Muscle of leg (tissue), 16 donors: ENCODE measurements at places on chromosomes 3 and 15.

DNA sequence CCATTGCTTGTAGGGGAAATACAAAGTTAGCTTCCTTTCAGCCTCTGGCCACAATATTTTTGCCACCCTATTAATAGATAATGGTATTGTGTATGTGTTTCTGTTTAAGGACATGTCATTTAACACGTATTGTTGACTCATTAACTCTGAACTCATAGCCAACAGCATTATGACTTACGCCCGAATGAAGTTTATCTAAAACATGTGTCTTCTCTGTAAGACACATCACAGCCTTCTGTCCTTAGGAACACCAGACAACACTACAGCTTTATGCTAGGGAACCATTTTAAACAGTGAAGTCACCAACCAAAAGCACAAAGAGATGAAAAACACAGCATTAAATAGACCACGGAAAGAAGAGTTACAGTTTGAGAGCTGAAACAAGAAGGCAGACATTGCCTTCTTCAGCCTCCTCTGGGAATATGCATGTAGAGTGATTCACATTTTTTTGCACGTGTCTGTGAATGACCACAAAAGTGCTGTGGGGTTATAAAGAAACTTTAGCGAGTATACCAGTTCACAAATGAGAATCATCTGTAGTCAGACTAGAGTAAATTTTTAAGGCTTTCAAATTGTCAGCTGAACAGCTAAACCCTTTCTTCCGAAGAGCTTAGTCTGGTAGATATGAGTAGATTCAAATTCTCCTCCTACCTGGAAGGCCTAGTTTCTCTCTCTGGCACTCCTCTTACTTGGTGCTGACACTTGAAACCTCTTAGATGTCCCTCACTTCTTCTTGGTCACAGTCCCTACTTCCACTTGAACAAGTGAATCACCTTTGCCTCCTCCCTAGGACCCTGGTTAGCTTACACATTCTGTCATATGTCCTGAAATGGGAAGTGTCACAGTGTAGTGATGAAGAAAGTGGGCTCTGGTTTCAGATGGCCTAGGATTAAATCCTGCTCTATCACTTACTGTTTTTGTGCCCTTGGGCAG, 32.2 kb downstream of the MCTP2 start:
- peak; percentile 30 for DNase-seq

DNA sequence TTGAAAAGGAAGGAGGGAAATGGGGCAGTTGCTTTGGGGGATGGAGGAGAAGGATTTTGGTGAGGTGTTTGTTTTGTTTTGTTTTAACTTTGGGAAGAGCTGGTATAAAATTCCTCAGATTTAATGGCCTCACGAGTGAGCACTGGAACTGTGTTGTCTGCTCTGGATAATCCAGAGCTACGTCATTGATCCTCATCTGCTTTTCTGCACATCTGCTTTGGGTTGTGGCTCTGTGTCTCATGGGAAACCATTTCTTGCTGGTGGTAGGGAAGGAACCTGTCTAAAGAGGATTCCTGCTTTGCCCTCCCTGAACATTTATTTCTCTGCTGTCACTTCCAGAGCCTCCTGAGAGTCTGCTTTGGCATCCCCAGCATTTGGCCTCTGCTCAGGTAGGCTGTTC, 3.1 kb downstream of the SNRK start:
- DNase-seq: peak; percentile 50

- no peak for DNase-seq
Measured at GRCh38 chr3:140845882-140846281, 95.8 kb upstream of the SLC25A36 start.

DNA sequence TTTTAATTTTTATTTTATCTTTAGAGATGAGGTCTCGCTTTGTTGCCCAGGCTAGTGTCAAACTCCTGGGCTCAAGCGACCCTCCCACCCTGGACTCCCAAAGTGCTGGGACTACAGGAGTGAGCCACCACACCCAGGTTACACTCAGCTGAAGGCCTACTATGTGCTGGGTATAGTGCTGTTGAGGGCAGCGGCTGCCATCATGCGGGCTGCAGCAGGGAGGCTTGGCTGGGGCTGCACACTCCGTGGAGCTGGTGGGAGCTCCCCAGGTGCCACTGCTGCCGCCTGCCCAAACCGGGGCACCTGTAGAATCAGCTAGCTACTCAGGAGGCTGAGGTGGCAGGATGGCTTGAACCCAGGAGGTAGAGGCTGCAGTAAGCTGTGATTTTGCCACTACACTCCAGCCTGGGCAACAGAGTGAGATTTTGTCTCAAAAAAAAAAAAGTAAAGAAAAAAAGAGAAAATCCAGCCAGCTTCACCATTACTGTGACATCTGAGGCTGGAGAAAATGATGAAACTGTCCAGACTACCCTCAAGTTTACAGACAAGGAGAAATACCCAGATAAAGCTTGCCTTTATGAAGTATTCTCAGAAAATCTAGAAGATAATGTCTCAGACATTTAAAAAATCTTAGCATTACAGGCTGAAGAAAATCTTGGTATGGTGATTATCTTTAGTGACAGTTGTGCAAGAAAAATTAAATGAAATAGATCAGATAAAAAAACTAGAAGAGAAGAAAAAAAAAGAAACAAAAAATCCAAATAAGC, 42.1 kb downstream of the CRABP1 start:
- no peak for DNase-seq

DNA sequence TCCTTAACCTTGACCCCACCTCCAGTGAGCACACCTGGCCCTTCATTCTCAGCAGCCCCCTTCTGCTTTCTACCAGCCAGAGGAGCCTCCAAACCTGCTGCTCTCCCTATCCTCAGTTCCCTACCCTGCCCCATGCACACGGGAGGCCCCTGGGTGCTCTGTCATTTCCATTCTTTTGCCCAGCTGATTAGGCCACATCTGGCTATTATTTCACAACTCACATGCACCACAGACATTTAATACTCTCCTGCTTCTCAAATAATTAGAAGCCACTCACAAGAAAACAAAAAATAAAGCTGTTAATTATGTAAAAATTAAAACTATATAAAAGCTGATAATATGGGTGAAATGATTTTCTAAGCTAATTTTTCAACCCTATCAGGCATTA, 50.7 kb downstream of the MYLK start:
- DNase-seq: no peak

GRCh38 chr3:134086616-134087015, 56.9 kb upstream of the SLCO2A1 start:
- DNase-seq: no peak

- DNase-seq: peak; percentile 40
Measured at GRCh38 chr3:28612232-28612631, 263.6 kb upstream of the AZI2 start.

DNA sequence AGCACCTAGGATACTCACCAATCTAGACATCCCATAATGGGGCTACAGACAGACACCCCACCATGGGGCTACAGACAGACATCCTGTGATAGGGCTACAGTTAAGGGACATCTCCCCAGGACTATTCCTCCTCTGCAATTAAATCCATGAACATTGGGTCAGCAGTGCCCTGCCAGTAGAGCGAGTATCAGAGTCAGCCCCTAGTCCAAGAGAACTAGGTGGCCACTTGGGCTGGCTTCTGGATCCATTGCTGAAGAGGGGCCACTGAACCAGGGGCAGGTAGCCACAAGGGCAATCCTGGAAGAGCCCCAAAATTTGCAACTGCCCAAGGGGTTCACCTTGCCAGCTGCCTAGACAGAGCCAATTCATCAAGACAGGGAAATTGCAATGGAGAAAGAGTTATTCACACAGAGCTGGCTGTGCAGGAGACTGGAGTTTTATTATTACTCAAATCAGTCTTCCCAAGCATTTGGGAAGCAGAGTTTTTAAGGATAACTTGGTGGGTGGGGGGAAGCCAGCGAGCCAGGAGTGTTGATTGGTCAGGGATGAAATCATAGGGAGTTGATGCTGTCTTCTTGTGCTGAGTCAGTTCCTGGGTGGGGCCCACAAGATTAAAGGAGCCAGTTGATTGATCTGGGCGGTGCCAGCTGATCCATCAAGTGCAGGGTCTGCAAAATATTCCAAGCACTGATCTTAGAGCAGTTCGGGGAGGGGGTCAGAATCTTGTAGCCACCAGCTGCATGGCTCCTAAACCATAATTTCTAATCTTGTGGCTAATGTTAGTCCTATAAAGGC, 170.2 kb upstream of the SMAD3 start:
- DNase-seq: no peak

DNA sequence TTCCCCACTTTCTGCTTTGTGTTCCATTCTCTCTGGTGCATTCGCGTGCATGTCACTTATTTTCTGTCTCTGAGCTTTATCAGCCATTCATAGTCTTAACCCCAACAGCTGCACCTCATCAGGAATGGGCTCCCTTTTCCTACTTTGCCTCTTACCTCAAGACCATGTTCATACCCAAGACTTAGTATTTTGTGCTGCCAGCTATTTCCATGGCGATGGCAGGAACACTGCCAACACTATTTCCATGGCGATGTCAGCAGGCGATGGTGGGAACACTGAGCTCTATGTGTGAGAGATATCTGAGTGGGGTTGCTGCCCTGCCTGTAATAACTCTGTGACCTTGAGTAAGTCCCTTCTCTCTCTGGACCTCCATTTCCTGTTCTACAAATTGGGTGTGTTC, 5.5 kb downstream of the ZNF35 start:
- peak; percentile 3 for DNase-seq

DNA sequence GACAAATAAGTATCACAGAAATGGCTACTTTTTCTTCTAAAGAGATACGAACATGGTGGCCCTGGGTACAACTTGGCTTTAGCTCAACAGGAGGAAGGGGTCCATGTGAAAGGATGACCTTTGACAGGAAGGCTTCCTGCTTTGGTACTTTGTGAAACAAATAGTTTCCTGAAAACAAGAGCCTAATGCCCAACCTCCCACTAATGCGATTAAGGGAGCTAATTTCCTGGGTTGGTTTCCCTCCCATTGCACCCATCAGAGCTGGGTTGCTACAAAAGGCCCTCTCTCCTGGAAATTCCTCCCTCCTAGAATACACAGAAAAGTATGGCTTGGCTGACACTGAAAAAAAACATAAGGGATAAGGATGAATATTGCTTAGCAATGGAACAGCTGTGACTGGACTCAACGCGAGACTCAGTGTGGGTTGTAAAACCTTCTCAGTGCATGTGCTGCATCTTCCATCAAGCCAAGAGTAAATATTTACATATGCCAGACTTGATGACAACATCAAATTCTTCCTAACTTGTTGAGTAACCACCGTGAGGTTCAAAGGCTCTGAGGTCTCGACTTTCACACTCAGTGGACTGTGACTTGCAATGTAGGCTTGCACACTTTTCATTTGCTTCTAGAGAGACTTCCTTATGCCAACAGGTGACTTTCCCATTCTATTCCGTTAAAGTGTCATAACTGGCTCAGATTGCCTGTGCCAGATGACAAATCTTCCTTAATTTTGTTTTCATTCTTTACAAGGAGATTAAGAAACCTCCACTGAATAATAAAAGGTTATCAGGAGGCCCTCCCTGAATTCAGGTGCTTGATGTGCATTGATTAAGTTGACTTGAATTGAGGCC, 60.1 kb downstream of the ADAMTS9 start:
- no peak for DNase-seq

GRCh38 chr3:144457758-144458157, 486.1 kb downstream of the DIPK2A start:
- DNase-seq: no peak

GRCh38 chr15:88023914-88024313, 232.6 kb downstream of the NTRK3 start:
- DNase-seq: no peak

GRCh38 chr3:10599444-10599843, 94.1 kb upstream of the ATP2B2 start:
- DNase-seq: no peak

- no peak for DNase-seq
Measured at GRCh38 chr15:34012461-34013028, 26.5 kb downstream of the AVEN start.

DNA sequence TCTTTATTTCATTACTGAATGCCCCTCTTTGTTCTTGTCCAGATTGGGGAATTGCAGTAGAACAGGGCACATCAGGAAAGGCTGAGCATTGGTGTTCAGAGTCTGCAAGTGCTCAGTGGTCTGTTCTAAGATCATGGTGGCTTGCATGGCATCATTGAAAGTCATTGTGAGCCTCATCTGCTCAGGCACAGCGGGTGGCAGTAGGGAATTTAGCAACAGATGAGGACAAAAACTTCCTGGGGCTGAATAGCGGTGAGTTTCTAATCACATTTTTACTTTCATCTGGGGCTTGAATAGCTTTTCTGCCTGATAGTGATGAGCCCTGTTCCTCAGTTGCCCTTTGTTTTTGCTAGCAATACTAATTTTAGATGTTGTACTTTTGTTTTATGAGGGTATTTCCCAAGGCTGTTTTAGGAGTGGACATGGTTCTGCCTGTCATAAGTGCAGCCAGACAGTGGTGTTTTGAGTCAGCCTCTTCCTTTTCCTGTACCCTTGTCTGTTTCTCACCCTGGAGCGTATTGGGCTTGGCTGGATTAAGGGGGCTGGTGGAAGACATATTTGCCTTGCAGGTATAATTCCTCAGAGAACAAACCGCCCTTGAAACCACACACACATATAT, 127.2 kb upstream of the IL12A start:
- no peak for DNase-seq

- DNase-seq: peak; percentile 68
Measured at GRCh38 chr3:98994128-98994762, 92.8 kb upstream of the DCBLD2 start.

DNA sequence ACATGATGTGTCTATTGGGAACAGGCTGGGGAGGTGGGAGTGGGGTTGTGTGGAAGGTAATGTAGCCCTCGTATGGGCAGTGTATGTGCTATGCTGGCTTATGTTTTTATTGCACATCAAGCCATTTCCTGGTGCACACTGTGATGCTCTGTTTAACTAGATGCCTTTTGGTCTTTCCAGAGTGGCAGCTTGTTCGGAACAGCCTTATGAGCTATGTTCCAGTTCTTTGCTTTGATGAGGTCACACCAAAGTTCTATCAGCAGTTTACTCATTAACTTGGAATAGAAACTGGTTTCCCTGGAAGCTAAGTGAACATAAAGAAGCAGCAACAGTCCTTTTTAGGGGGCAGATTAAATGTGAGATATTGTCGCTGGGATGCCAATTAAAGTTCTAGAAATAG, 133.9 kb downstream of the DIPK2A start:
- no peak for DNase-seq

DNA sequence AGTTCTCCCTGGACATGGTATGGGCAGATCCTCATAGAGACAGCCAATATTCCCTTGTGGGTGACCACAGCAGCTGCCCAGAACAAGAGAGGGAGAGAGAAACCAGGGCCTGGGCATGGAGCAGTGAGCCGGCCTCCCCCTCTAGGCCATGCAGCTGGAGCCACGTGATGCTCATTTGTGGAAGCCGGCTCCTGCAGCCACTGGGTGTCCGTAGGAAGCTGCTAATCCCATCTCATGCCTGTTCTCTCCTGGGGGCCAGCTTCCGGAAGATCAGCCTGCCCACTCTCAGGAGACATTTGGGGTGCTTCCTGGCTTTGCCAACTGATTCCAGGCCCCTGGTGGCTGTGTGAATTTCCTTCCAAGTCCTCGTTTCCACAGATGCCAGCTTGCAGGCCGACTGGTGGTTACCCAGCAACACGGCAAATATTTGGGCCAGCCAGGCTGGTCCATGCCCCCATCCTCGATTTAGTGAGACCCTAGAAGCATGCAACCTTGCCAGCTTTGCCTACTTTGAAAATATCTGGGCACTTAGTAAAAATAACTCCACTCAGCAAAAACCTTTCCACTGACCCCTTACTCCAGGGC, 55.3 kb downstream of the LINGO1 start:
- DNase-seq: peak; percentile 47
